ENCODE measurements at places on chromosomes 13 and 19.

GRCh38 chr19:29318581-29318980, 105.6 kb upstream of the UQCRFS1 start:
- no peak for DNase-seq

GRCh38 chr13:28313579-28313978, 175.2 kb downstream of the PAN3 start:
- DNase-seq: no peak

GRCh38 chr13:33017323-33017929, 1.2 kb downstream of the KL start:
- DNase-seq: peak; percentile 33

GRCh38 chr13:48829536-48829935, 146.2 kb upstream of the FNDC3A start:
- no peak for DNase-seq

GRCh38 chr13:30051531-30052060, 201.2 kb upstream of the UBL3 start:
- no peak for DNase-seq

GRCh38 chr13:27405546-27406134, 18.8 kb upstream of the GTF3A start:
- DNase-seq: no peak

GRCh38 chr19:9309974-9310446, 372 bp upstream of the ZNF699 start:
- no peak for DNase-seq

DNA sequence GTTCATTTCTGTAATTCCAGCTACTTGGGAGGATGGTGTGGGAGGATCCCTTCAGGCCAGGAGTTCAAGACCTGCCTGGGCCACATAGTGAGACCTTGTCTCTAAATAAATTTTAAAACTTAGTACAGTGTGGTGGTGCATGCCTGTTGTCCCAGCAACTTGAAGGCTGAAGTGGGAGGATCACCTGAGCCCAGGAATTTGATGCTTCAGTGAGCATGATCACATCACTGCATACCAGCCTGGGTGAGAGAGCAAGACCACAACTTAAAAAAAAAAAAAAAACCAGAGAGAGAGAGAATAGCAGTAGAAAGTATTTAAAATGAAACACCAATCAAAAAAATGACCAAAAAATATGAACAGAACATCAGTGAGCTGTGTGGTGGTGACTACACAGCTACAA, 7.1 kb upstream of the ZNF823 start:
- DNase-seq: no peak

DNA sequence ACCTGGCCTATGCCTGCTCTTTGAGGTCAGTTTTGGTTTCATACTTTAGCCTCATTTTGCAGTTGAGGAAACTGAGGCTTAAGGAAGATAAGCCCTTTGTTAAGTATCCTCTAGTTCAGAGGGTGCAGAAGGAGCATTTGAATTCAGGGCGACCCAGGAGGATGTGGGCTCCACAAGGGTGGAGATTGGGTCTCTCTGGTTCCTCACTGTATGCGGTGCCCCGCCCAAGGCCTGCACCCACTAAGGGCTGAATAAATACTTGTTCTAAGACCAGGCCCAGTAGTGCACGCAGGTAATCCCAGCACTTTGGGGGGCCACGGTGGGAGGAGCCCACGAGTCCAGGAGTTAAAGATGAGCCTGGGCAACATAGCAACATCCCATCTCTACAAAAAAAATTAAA, 768 bp upstream of the SLC44A2 start:
- no peak for DNase-seq

DNA sequence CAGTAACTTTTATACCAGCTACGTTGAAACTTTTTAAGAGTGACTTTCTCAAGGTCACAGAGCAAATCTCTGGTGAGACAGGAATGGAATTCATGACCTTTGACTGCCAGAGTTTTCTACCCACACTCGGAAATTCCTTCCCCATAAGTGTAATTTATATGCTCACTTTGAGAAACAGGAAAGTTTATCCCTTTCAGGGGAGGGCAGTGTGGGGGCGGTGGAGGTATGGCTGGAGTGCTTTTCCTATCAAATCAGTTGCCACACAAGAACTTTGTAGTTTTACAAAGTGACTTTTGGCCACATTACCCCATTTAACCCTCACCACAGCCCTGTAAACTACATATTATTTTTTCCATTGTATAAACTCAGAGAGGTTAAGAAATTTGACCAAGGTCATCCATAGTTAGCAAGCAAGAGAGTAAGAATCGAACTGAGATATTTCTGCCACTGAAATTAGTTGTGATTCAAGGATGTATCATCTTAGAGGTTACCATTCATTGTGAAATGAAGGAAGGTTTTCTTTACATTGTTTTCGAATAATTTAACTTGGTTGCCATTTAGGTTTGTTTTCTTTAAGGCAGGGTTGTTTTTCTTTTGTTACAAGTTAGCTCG, 5.9 kb downstream of the KLF12 start:
- no peak for DNase-seq

GRCh38 chr19:34096020-34096915, 76.0 kb upstream of the LSM14A start:
- peak; percentile 47 for DNase-seq

GRCh38 chr13:111940892-111941291, 126.1 kb upstream of the SOX1 start:
- DNase-seq: no peak

- peak; percentile 68 for DNase-seq
Measured at GRCh38 chr19:7004313-7004931, 16.8 kb downstream of the MBD3L2B start.
